ENCODE measurements at places on chromosomes 7 and 10.

DNA sequence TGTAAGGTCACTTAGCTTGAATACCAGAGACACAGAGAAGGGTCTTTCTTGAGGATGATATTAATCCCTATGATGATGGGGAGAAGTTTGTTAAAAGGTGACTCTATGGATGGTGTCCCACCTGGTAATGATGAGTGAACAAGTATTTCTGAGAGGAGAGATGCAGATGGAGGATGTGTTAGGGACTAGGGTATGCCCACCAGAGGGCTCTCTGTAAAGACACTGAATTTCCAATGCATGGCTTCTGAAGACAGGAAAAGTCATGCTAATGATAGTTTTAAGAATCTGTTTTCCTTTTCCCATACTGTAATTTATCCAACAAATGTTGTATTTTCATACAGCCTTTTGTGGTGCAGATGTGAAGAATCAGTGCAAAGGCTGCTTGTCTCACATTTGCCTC is 1250.9 kb upstream of the CELF2 start:
- no peak for DNase-seq

- no peak for DNase-seq
These were observed 1.1 kb downstream of the RSU1 start for GRCh38 chr10:16816171-16816570.

DNA sequence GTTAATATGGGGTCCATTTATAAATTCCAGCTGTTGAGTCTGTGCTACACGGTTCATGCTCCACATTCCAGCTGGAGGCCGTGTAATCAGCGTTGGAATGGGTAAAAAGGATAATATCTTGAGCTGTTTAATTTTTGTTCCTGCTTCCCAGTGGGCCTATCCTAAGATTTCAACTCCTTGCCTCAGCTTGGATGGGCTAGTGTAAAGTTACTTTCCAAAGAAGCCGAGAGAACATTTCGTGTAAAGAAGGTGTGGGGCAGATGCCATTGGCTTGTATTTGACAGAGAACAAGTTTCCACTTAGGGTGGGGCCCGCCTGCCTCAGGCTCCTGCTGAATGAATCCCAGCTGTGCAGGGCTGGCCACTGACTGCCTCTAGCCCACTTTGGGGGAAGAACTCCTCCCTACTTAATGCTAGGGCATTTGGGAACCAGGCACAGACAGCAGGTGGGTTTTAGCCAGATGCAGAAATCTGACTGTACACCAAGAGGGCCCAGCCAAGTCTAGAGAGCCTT is 125.9 kb upstream of the LYZL2 start:
- DNase-seq, result no peak

GRCh38 chr7:134891696-134892678 is 94.3 kb upstream of the AGBL3 start:
- no peak for DNase-seq

Measured in uterus (tissue), 4 donors.